Stimulated activated CD4-positive, alpha-beta T cell treated with anti-CD3 and anti-CD28 coated beads, Interleukin-1b, Interleukin-23, amount 100 ng/mL, for 1 hour (primary cell): ENCODE measurements at places on chromosomes 12 and 14.
A peak's percentile ranks its signal among the peaks of the same experiment; 100 is the strongest.

DNA sequence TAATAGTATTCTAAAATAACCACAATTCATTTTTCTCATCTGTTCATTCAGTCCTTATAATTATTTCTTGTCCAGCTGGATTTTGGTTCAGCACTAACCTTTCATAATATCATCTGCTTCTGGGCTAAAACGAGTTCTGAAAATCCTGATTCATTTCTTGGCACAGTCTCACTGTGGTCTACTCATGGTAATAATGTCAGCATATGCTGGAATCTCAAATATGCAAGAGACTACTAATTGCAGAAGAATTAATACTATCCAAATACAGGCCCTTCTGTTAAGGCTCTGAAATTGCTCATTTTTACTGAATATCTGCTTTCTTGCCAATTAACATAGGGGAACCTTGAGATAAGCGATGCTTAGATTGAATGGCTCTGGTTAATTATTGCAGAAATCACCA is 597.1 kb downstream of the RPL10L start:
- no peak for DNase-seq

- no peak for DNase-seq
Measured at GRCh38 chr12:109572506-109572845, 828 bp downstream of the MMAB start.

GRCh38 chr14:24606297-24606696 is 3.2 kb downstream of the GZMH start:
- DNase-seq: no peak

DNA sequence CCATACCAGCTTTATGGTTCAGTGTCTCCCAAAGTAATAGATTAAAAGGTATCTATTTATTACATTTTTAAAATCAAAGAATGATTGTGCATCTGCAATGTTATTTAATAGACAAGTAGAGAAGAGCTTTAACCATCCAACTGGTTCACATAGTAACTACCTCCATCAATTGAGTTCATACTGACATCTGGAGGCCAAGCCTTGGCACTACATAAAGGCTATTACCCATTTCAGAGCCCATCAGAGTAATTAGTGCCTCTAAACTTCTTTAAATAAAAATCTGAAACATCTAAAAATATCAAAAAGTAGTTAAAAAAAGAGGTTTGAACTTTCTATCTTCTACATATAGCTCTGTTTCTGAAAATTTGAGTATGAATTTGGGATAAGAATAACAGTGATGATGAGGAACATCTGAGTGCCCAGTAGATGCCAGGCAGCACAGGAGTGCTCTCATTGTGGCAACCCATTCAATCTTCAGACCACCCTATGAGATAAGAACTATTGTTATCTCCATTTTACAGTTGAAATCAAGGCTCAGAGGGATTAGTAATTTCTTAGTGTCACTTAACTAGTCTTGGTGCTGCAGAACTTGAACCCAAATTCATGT is 132.9 kb upstream of the DAAM1 start:
- no peak for DNase-seq

- no peak for DNase-seq
Measured at GRCh38 chr14:101202627-101203404, 299.3 kb upstream of the RTL1 start.

- no peak for DNase-seq
Measured at GRCh38 chr12:19689801-19690472, 250.6 kb downstream of the AEBP2 start.

GRCh38 chr12:121453629-121454028 is 53.7 kb downstream of the RNF34 start:
- DNase-seq: no peak

- no peak for DNase-seq
Measured at GRCh38 chr12:112514926-112515642, 96.3 kb downstream of the PTPN11 start.

DNA sequence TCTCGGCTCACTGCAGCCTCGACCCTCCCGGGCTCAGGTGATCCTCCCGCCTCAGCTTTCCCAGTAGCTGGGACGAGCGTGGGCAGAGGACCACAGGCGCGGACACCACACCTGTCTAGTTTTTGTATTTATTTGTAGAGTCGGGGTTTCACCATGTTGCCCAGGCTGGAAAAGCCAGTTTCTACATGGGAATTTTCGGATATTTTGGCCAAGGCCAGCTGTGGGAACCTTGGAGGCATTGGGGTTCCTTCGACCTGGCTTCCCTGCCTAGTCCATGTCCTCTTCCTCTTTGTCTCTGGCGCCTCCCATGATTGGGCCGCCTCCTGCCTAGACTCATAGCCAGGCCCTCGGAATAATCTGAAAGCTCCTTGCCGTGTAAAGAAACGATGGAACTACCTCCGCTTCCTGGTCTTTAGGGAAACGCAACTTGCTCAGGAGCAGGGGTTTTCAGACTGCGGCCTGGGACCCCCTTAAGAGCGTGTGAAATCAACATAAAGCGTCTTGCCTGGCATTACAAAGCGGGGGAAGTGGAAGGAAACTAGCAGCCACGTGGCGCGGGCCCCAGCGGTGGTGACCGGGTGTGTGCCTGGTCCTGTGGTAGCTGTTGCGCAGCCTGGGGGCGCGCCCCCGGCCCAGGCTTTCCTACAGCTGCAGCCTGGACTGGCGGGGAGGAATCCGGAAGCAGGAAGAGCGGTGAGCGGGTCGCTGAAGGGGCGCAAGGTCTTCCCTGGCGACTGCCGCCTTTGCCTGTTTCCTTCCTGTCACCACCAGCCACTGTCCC is 1.4 kb upstream of the HSP90AA1 start:
- peak; percentile 39 for DNase-seq

DNA sequence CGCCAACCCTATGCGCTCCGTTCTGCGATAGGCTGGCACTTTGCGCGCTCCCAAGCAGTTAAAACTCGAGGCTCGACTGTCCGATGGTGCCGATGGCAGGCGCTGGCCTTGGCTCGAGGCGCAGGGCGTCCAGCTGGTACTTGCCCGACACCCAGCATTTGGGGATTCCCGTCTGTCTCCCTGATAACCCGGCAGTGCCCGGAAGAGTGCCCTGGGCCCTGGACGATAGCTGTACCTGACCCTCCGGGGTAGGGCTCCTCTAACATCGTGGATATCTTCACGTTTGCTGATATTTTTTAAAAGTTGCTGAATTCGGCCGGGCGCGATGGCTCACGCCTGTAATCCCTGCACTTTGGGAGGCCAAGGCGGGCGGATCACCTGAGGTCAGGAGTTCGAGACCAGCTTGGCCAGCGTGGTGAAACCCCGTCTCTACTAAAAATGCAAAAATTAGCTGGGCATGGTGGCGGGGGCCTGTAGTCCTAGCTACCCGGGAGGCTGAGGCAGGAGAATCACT is 908 bp upstream of the WIF1 start:
- DNase-seq: no peak

GRCh38 chr12:53230108-53230845 is 1.7 kb downstream of the RARG start:
- no peak for DNase-seq

- no peak for DNase-seq
Measured at GRCh38 chr14:66395300-66395699, 90.9 kb upstream of the CCDC196 start.

GRCh38 chr14:74954232-74954946 is 1.0 kb downstream of the PGF start:
- DNase-seq: no peak

DNA sequence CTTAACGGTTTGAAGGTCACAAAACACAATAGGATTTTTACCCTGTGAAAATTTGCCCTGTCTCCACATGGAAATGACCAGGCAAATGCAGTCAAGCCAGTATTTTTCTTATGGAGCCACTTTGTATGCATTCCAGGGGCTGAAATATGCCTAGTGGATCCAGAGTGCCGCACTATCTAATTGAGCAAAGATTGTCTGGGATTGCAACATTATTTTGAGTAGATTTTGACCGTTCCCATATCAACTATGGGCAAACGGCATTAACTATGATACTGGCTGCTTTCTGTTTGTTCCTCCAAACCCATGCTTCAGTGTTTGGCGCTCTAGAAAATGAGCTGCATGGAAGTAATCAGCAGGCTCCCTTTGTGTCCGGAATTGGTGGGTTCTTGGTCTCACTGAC is 223.0 kb downstream of the BTG1 start:
- DNase-seq: no peak

DNA sequence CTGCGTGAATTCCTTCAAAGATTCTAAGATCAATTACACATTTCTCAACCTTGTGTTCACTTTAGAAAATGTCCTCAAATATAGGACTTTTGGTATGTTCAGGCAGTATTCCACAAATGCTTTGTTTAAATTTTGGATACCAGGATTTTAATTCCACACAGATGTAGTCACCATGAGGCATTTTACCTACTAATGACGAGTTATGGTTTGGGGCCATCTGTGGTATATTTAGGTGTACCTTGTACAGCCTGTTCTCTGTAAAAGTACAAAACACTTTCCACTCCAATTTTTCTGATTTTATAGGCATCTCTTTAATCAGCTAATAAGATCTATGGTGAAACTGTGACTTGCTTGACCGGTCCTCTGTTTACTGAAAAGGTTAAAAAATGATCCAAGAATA is 275.7 kb upstream of the PRICKLE1 start:
- DNase-seq: no peak

- no peak for DNase-seq
Measured at GRCh38 chr12:100254876-100255275, 12.0 kb downstream of the DEPDC4 start.

- no peak for DNase-seq
Measured at GRCh38 chr12:26854031-26854390, 21.0 kb upstream of the ITPR2 start.

GRCh38 chr12:22101749-22102243 is 55.8 kb downstream of the CMAS start:
- no peak for DNase-seq

- DNase-seq: no peak
Measured at GRCh38 chr12:130549361-130549760, 166.7 kb downstream of the RIMBP2 start.

DNA sequence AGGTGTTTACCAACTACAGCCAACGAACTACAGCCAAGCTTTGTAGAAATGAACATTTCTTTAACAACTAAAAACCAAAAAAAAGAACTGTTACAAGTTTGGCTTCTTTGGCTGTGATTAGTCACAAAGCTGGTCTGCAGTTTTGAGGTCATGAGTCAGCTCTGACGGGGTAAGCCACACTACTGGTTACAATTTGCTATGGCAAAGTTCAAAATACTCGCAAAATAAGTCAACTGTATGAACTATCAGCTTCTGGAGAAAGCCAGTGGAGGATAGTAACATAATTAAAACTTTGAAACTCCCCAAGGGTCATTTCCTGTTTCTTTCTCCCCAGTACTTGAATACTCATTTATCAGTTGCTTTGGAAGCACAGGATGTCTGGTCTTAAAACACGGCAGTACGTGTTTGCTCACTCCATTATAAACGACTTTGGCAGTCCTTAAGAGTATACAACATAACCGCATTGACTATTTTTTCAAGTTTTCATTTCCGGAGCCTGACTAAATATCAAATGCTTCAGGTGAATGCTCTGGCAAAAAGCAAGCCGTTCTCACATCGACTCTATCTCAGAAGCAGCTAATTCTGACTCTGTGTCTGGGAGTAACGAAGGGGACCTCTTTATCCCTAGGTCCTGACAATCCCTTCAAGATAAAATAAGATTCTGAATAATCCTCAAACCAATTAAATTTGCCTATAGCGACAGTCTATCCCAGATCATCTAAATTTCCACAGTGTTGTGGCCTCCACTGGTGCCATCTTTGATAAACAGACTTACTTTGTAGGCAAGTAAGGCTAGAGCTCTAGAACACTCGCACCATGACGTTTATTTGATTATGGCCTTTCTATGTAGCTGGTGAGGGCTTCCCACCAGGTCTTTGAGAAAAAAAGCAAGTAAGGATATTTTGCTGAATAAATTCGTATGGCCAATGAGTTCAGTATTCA is 10.6 kb downstream of the PHLDA1 start:
- DNase-seq: no peak

- DNase-seq: no peak
Measured at GRCh38 chr14:51929910-51930682, 59.2 kb upstream of the RTRAF start.

GRCh38 chr14:101558739-101559240 is 2.5 kb upstream of the DIO3 start:
- no peak for DNase-seq

DNA sequence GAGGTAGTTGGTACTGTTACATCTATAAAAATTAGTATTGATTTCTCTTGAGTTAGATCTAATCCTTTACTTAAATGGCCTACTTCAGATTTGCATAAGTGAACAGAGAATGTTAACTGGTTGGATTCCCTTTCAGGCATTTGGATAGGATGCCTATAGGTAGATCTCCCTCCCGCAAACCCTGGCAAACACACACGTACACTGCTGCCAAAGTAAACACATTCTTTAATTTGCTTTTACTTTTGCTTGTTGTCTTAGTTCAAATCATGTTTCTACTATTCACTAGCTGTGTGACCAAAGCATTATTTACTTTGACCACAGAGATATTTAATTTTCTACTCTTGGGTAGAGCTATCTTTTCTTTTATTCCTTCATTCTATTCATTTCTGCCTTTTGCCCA is 936.1 kb upstream of the FBXO33 start:
- DNase-seq: no peak
